ENCODE measurements at places on chromosomes 7 and 10.

GRCh38 chr7:50346545-50347497 lies 42.3 kb downstream of the IKZF1 start:
- no peak for DNase-seq

- DNase-seq, result no peak
Measured at GRCh38 chr7:159008417-159008816, 136.2 kb downstream of the VIPR2 start.

DNA sequence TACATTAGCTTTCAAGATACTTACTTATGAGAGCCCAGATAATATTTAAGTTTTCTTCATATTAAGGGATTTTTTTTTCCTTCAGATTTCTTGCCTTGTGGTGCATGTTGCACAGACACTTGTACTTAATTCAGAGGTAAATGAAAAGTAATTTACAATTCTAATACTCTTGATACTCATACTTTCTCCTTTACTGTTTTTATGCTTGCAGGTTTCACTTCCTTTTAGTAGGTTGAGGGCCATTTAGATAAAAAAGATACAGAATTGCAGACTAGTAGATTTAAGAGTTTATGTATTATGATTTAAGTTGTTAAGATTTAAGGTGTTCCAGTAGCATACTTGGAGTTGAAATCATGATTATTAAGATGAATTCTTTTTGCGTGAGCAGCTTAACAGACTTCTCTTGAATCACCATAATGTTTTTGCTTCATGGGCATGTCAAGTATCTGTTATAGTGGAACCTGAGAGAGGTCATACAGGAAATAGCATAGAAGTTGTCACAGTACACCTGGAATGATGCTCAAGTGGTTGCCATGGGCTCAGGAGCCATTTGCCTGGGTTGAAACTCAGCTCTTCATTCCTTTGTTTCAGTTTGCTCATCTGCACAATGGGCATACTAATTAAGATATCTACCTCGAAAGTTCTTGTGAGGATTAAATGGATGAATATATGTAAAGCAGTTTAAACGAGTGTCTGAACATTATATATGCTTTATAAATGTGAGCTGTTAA lies 174.8 kb upstream of the PRPS1L1 start:
- DNase-seq, result no peak

- DNase-seq, result peak; percentile 66
Measured at GRCh38 chr7:27101171-27101956, 1.1 kb downstream of the HOXA2 start.
